ENCODE measurements at places on chromosomes 7 and 10.
A peak's percentile ranks its signal among the peaks of the same experiment; 100 is the strongest.

DNA sequence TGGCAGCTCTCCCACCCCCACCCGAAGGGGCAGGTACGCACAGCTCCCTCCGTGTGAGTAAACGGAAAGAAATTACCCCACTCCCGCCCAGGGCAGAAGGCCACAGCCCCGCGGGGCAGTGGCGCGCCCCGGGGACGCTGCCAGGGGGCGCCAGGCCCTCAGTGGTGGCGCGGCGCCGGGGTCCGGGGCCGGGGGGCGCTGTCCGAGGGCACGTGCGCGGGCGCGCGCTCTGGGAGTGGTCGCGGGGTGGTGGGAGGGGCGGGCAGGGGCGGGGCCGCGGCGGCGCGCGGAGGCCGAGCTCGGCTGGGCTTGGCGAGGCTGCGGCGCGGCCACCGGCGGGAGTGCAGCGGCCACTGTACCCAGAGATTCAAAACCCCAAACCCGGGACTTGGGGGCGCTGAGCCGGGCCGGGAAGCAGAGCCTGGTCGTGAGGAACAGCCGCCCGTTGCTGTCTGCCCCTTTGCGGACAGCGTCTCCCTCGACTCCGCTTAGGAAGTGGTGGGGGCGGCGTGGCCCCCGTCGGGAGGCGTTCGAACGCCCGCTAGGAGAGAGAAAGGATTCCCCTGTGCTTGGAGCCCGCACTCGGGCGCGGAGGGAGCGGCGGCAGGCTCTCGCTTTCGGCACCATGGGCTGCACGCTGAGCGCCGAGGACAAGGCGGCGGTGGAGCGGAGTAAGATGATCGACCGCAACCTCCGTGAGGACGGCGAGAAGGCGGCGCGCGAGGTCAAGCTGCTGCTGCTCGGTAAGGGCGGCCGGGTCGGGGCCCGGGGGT lies at the start of gene GNAI1:
GNAI1 (plus strand) TSS at position 296 of the 773 bp plus-strand sequence; CDS start at position 626, 330 bp downstream.
- DNase-seq: peak; percentile 84

DNA sequence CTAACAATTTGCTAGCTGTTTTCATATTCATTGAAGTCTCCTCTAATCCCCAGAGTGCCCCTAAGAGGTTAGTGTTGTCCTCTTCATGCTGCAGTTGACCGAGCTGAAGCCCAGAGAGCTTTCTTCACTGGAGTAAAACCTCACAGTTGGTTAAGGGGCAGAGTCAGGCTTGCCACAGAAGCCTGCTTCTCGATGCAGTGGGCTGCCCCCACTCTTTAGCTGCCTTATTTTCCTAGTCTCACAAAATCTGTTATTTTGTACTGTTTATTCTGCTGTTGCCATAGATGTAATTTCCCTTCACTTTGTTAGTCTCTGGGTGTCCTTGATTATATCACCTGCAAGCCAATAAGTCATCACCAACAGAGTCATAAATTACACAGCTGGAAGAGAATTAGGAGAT lies 56.3 kb upstream of the ZPBP start:
- no peak for DNase-seq

DNA sequence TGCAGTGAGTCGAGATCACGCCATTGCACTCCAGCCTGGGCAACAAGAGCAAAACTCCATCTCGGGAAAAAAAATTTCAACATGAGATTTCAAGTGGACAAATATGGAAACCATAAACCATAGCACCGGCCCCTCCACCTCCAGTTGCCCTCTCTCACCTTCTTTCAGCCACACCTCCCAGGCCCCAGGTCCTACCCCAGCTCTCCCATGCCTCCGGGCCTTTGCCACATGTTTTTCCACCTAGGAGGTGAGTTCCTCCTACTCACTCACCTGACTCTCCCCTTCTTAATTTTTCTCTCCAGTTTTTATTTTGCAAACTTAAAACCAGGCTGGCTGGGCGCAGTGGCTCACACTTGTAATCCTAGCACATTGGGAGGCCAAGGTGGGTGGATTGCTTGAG lies 13.7 kb upstream of the CLDN4 start:
- no peak for DNase-seq

GRCh38 chr7:143040209-143040715 lies 11.9 kb upstream of the OR6V1 start:
- DNase-seq: no peak

GRCh38 chr7:141455723-141456122 lies 95.5 kb upstream of the AGK start:
- no peak for DNase-seq

DNA sequence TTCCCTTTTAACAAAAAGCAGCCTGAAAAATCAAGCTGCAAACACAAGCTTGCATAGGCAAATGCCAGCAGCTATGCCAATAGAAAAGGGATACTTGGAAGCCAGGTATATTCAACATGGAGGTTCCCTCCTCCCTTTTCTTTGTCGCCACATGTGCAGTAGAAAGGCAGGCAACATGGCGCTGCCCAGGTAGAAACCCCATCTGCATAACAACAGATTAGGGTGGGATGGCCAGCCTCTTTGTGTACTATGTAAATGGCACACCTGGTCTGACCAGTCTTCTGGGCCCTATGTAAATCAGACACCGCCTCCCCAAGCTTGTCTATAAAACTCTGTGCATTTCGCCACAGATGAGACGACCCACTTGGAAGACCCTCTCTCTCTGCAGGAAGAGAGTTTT lies 58.1 kb downstream of the CCDC3 start:
- no peak for DNase-seq

- DNase-seq: no peak
Measured at GRCh38 chr10:116748041-116748440, 5.7 kb upstream of the HSPA12A start.

GRCh38 chr7:18347170-18347569 lies 148.4 kb upstream of the HDAC9 start:
- no peak for DNase-seq

- no peak for DNase-seq
Measured at GRCh38 chr7:37665352-37666022, 18.1 kb upstream of the GPR141 start.

- DNase-seq: no peak
Measured at GRCh38 chr7:157664871-157665633, 328.2 kb downstream of the DNAJB6 start.

DNA sequence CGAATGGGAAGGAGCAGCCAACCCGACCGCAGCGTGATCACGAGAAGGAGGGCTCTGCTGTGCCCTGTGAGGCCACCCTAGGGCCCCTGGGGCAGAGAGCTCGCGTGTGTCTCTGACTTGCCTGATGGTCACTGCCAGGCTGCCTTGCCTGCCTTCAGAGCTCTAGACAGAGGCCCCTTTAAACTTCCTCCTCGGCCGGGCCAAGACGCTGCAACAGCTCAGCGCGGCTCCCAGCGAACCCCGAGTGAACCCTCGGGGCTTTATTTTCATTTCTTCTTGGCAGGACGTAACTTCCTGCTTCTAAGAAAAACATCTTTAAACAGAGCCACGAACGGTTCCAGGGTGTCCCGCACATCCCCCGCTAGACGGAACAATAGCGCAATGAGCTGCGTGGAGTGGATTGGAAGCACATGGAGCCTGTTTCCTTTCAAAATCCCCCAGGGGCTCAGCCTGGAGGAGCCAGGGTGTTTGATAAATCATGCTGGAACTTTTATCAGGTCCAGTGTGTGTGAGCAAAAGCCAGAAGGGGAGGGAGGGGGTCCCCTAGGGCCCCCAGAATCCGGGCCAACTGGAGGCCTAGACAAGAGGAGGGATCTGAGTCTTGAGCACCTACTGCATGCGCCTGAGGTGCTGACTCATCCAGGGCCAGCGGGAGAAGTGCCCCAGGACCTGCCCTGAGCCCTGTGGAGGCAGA lies 134.1 kb upstream of the GDF10 start:
- no peak for DNase-seq

GRCh38 chr10:7070950-7071349 lies 339.9 kb downstream of the SFMBT2 start:
- no peak for DNase-seq

- no peak for DNase-seq
Measured at GRCh38 chr10:108899670-108900069, 1023.6 kb downstream of the XPNPEP1 start.

GRCh38 chr10:104043854-104044253 lies 41.8 kb downstream of the COL17A1 start:
- DNase-seq: no peak

DNA sequence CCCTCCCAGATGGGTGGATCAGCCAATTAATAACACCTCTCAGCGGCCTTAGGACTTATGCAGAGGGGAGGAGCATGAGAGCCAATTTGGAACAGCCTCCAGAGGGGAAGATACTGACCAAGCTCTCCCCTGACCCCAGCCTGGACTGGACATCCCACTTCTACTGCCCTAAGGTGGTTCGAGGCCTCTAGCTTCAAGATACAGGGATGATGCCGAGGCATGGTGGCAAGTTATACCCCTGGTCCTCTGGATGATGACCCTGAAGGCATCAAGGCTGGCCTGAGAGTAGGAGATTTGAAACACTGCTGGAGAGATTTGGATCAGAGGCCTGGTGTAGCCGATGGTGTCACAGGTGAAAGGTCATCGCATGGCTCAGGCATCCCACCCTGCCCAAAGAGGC lies 3.2 kb downstream of the CDH23 start:
- DNase-seq: no peak

DNA sequence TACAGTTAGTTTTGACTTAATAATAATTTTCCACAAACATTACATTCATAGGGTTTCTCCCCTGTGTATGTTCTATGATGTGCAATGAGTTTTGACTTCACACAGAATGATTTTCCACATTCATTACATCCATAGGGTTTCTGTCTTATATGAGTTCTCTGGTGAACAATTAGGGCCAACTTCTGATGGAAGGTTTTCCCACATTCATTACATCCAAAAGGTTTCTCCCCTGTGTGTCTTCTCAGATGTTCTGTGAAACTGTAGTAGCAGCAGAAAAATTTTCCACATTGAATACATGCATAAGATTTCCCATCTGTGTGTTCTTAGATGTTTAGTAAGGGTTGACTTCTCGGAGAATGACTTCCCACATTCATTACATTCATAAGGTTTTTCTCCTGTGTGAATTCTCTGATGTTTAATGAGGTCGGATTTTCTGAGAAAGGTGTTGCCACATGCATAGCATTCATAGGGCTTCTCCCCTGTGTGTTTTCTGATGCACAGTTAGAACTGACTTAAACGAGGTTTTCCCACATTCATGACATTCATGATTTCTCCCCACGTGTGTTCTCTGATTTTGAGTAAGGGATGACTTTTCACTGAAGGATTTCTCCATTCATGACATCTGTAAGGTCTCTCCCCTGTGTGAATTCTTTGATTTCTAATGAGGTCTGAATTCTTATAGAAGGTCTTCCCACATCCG lies 118.5 kb downstream of the ZNF33B start:
- no peak for DNase-seq

GRCh38 chr7:102096706-102097427 lies 189.8 kb upstream of the SH2B2 start:
- no peak for DNase-seq

- no peak for DNase-seq
Measured at GRCh38 chr7:86949052-86949778, 110.2 kb downstream of the ELAPOR2 start.

GRCh38 chr7:98205162-98205845 lies 5.9 kb upstream of the BHLHA15 start:
- DNase-seq: no peak

- DNase-seq: no peak
Measured at GRCh38 chr7:121339082-121339481, 10.3 kb downstream of the WNT16 start.

DNA sequence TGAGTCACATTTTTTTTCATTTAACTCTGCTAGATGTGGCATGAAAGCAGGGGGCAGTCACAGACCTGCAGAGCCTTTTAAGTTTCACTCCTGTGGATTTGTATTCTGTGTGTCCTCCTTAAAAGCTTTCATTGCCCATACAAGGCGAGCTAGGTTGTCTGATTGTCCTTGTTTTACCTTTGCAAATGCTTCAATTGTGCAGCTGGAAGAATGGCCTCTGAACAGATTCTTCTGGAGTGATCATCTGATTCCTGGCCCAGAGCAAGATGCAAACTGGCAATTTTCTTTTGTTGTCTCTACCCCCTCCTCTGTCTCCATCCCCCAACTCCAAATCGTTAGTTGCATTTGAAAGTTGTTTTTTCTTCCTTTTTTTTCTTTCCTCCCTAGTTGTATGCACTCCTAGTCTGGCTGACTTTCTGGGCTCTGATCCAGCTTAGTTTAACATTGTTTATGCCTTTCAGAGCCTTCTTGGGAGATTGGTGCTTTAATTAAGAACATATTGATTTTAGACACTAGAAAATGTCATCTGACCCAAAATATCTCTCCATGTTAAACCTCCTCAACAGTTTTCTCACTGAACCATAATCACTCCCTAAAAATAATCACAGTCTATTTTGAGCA lies 150.2 kb downstream of the REEP3 start:
- DNase-seq: peak; percentile 44

GRCh38 chr7:40700653-40701421 lies 566.0 kb downstream of the SUGCT start:
- DNase-seq: no peak

GRCh38 chr10:32957341-32958084 lies 517 bp downstream of the ITGB1 start:
- DNase-seq: peak; percentile 45

- no peak for DNase-seq
Measured at GRCh38 chr10:82038587-82038986, 163.6 kb downstream of the NRG3 start.

DNA sequence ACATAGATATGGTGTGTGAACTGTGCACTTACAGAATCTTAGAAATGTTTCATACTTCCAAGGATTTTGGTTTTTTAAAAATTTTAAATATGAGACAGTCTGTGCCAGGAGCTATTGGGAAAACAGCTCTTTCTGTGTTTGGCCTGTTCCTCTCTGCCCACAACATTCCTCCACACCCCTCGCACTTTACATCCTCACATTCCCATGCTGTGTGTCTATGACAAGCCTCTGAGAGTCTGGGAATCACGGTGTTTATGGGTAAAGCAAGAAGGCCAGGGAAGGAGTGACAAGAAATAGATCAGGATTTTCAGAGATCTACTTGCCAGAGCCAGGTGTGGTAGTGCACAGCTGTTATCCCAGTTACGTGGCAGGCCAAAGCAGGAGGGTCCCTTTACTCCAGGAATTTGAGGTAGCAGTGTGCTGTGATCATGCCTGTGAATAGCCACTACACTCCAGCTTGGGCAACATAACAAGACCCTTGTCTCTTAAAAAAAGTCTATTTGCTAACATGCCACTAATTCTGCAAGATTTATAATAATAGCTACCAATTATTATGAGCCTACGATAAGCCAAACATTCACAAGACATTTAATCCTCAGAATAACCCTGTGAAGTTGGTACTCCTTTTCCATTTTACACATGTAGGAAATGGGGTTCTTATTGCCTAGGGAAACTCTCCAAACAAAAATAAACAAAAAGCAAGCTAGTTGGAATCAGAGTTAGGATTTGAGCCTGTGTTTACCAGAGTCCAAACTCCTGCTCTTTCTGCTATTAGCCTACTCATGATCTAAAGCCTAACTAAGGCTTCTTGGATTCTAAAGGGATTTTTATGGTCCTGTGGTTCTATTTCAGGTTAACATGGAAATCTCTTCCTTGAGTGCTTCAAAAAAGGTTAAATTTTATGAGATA lies 168.3 kb upstream of the SP8 start:
- DNase-seq: no peak

- no peak for DNase-seq
Measured at GRCh38 chr7:7351156-7351555, 168.8 kb downstream of the C1GALT1 start.

- no peak for DNase-seq
Measured at GRCh38 chr7:37921876-37922275, 1.4 kb downstream of the EPDR1 start.

- DNase-seq: no peak
Measured at GRCh38 chr7:66189695-66190503, 15.2 kb upstream of the TPST1 start.

GRCh38 chr10:78441694-78442093 lies 408.0 kb downstream of the RPS24 start:
- DNase-seq: no peak

All from NCI-H2081 (cell line).